Hematopoietic multipotent progenitor cell treated with erythropoietin and hydrocortisone succinate and interleukin-3 and kit ligand, for 15 days (in vitro differentiated cells): ENCODE measurements at places on chromosomes 5 and 9.

DNA sequence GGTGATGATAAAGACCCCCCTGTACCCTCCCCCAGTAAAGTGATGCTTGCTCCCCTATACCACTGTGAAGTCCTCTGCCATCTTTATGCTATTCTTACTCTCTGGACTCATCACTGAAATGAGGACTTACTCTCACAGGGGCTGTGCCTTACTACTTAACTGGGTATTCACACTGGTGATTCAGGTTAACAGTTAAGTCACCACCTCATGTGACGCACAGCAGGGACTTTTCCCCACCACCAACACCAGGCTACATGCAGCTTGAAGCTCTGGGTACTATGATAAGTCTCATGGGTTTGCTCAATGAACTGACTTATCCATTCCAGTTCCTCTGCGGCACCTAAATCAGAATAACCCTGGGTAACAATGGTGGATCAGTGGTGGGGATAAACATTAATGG lies 163.7 kb downstream of the ELAVL2 start:
- no peak for DNase-seq

- DNase-seq: no peak
Observed at GRCh38 chr5:165996201-165996875, 2295.1 kb upstream of the WWC1 start.

DNA sequence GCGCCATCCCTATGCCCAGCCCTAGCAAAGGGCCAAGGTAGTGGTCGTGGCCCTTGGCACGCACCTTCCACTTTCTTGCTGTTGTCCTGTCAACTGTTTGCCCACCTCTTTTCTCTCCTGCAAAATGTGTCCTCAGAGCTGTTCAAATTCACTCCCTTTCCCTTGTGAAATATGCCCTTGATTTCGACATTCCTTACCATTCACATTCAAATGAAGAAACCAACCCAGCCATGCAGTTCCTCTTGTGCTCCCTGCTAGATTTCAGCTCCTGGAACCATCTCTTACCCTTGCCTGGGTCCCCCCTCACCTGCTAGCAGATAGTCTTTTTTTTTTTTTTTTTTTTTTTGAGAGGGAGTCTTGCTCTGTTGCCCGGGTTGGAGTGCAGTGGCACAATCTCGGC lies 19.6 kb upstream of the HRH2 start:
- DNase-seq: no peak

DNA sequence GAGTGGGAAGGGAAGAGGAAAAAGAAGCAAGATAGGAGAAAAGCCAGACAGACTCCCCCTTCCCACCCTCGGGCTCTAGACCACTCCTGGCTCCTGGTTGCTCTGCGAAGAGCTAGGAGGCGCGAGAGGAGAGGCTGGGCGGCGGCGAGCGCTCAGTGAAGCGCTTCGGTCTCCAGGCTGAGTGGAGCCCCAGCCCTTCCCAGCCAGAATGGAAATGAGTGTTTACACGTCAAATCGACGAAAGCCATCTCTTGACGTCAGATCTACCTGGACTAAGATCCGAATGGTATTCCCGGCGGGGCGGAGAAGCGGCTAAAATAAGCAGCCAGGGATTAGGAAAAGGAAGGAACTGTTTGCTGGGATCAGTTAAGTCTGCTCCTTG lies at the start of gene PCSK1:
Gene PCSK1, minus strand, starts transcription at position 183 of the 382 bp plus-strand sequence. CDS start 206 bp downstream, outside the sequence.
- DNase-seq: no peak

DNA sequence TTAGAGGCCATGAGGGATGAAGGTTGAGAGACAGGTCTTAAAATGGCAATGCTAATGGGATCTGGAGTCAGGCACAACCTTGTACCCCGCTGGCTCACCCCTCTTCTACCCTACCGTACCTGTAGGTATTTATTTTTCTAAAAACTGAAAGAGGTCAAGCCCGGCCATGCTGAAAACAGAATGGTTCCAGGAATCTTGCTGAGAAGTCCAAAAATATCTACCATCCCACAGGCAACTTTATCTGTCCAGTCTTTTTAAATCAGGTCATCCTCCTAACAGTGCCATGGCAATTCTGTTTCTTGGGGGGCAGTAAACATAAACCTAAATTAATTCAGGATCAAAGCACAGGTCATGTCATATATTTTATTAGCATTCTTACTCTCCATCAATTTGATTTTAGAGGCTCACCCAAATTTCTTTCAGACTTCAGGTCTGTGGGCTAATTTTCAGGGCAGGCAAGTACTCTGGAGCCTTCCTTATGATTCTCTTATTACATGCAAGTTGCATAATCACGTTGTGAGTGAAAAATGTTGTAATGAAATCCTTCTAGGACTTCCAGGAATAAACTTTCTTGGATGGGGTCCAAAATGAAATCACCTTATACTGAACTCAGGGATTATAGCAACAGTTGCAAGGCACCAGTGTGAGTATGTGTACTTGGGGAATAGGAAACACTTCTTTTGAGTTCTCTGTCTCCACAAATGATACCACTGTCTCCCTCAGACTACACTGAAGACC lies 102.7 kb upstream of the NREP start:
- DNase-seq: no peak

DNA sequence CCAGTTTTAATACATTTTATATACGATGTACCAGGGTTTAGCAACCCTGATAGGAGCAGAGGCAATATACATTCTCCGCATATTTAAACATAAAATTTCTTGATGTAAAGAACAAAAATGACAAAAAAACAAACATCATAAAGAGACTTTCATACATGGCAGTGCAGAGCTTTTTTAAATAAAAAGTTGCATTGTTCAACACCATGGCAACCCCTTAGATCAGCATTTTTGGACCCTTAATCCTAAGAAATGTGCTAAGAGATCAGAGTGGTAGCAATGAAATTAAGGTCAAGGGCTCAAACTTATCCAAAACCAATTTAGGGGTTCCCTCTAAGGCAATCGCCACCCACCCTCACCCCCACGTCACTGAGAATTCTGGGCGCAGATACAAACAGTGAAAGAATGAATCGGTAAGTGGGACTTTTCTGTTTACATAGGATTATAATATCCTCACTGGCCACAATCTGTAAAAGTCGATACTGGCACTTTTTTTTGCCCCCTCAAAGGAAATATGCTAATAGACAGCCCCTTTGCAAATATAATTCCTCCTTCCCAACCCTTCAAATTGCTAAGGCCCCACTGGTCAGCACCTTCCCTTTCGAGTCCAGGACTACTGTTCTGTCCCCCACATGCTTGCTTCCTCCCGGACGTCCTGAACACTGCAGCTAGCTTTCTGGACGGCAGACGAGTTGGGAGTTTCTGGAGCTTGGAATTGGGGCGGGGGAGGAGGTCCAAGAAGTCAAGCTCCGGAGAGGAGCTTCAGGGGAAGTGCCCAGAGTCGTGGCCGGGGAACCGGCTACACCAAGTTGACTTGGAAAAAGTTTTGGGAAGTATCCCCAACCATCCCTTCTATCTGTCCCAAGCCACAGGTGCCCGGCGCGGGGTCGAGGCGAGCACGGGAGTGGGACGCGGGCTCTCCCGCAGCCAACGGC lies 2.2 kb downstream of the GAS1 start:
- no peak for DNase-seq

DNA sequence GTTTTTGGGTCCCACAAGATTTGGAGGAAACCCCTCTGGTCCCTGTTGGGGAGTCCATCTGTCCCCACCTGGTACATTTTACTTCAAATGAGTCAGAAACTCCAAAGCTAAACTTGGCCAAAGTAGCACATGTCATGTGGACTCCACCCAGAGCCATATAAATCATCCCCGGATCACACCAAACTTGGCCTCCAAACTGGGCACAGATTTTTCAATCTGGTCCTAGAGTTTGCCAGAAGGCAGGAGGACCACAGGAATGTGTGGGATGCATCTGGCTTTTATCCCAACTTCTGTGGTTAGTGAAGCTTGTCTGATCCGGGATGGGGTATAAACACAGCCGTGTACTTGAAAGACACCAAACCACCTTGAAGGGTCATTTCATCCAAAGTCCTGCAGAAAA lies 66.3 kb downstream of the MAT2B start:
- DNase-seq: no peak

DNA sequence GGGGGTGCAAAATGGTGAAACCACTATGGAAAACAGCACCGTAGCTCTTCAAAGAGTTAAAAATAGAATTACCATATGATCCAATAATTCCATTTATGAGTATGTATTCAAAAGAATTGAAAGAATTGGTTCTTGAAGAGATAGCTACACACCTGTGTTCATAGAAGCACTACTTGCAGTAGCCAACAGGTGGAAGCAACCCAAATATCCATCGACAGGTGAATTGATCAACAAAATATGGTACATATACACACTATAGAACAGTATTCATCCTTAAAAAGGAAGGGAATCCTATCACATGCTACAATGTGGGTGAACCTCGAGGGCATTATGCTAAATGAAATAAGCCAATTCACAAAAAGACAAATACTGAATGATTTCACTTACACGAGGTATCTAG lies 85.7 kb upstream of the VCAN start:
- DNase-seq: no peak

- DNase-seq: no peak
Observed at GRCh38 chr5:116013936-116014335, 18.3 kb upstream of the ARL14EPL start.

DNA sequence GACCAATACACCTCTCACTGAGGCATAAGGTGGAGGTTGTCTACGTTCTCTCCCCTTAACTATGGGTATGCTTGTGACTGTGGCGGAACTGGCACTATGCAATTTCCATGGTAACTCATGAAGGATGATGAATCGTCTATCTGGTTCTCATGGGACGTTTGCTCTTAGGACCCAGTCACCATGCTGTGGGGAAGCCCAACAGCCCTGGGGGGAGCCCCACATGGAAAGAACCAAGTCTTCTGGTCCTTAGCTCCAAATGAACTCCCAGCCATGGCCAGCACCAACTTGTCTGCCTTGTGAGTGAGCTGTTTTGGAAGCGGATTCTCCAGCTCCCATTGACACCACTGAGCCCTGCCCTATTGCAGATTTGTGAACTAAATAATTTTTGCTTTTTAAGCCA lies 188.7 kb upstream of the S1PR3 start:
- no peak for DNase-seq

- no peak for DNase-seq
Observed at GRCh38 chr5:124735169-124735858, 11.1 kb downstream of the ZNF608 start.
